ENCODE measurements at places on chromosomes 4 and X.

DNA sequence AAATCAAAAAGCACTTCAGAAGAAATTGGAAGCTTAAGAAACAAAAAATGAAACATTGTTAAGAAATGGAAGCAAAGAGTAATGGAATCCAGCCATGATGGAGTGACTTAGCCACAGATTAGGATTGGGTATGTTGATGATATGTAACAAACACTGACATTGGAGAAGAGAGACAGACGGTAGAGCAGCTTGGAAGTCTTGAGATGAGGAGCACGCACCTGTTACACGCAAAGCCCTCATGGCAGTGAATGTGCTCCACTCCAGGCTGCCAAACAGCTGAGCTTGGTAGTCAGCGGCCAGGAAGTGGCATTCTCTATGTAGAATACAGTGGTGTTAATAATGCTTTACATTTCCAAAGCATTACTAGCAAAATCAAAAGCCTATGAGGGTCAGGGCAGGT lies 56.9 kb upstream of the GPRIN3 start:
- no peak for DNase-seq

- no peak for DNase-seq
These were observed 251.7 kb downstream of the MAPK10 start for GRCh38 chr4:86108137-86108536.

DNA sequence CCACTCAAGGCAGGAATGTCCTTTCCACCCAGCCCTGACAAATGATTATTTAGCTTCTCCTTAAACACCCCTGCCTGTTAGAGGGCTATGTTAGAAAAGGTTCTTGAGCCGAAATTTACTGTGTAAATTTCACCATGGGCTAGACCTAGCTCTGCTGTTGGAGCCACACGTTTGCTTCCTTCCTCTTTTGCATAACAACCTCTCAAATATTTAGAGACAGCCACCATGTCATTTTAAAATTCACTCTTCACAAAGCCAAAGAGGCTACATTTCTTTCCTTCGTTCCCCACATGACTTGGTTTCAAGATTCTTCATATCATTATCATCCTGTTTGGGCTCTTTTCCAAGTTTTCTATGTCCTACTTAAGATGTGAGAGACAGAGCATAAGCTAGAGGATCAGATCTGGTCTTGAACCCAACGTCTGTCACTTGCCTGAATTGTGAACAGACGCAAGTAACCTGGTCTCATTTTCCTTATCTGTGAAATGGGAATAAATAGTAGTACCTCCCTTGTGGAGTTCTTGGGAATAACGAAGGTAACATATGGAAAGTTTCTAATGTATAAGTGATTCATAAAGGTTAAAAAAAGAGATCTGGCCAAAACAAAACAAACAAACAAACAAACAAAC lies 6.7 kb downstream of the DOCK11 start:
- no peak for DNase-seq

DNA sequence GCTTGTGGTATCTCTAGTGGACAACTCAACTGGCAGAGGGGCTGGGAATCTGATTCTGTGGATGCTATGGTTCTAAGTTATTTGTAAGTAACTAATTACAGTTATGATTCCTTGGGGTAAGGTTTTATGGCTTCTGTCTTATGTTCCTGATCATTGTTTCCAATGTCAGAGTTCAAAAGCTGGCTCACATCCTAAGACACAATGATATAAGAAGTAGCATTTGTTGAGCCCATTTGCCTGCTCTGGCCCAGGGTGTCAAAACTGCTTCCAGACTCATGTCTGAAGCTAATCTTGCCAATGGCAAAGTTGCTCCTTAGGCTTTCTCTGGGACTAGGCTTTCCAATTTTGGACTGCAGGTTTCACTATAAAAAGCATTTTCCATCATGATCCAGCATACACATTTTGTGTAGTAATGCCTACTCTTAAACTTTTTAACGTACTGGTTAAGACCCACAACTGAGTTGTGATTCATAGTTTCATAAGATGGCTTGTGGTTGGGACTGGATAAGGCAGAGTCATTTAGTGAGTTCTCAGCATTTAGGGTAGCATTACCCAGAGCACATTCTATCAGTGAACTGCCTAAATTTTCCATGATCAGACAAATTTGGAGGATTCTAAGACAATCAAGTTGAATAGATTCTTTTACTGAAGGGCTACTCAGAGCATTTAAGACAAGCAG lies 50.0 kb downstream of the CCNI start:
- no peak for DNase-seq

DNA sequence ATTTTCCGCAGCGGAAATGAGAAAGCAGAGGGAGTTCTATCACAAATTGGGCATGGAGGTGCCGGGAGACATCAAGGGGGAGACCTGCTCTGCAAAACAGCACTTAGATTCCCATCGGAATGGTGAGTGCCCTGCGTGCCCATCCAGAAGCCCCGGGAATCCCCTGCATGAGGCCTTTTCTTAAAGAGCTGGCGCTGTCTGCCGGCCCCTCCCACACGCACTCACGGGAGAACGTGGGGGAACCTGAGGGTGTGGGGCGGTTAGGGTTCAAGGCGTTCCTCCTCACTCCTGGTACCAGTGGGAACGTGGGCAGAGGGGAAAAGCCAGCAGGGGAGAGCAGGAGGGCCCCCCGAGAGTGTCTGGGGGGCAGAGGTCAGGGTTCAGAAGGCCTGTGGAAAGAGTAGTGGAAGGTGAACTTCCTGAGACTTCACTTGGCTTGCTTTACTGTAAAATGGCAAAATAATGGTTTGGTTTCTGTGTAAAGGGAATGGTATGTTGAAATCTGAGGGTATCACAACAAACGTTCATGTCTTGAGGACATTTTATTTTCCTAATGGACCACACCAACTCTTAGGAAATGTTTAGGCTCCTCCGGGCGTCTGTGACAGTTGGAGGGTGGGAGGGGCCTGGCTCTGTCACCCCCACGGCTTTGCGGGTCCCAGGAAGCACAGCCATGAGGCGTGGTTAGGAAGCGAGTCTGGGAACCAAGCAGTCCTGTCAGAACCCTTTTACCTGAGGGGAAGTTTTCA lies 38.0 kb downstream of the PCGF3 start:
- no peak for DNase-seq

GRCh38 chr4:122576261-122577188 lies 44.3 kb downstream of the IL21 start:
- no peak for DNase-seq

DNA sequence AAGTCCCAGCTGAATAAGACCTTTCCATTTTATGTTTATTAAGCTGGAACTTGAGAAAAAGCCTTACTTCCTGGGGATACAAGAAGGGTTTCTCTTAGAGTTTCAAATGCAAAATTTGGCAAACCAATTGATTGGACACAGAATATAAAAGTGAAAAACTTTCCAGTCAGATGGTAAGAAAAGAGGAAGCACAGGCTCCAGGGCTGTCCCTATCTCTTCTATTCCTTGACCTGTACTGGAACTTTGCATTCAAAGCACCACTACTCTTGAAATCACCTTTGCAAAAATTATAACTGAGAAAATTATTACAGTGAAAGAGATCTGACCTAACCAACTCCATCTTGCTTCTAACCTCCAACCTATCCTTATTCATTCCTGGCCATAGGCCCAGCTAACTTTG lies 11.7 kb downstream of the PROM1 start:
- no peak for DNase-seq

DNA sequence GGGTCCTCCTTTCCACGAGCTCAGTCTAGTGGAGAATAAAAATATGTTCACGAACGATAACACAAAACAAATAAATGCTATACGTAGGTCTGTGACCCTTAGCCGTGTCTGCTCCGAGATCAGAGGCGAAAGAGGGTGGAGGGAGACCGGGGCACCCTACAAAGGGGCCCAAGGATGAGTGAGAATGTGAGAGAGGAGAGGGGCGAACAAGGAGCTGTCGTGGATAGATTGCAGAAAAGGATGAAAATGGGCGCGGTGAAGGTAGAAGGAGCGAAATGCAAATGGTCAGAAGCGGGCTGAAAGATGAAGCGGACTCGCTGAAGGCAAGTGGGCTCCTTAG lies 6.2 kb upstream of the ZBTB33 start:
- no peak for DNase-seq

GRCh38 chr4:15755321-15756155 lies 22.6 kb upstream of the CD38 start:
- no peak for DNase-seq

DNA sequence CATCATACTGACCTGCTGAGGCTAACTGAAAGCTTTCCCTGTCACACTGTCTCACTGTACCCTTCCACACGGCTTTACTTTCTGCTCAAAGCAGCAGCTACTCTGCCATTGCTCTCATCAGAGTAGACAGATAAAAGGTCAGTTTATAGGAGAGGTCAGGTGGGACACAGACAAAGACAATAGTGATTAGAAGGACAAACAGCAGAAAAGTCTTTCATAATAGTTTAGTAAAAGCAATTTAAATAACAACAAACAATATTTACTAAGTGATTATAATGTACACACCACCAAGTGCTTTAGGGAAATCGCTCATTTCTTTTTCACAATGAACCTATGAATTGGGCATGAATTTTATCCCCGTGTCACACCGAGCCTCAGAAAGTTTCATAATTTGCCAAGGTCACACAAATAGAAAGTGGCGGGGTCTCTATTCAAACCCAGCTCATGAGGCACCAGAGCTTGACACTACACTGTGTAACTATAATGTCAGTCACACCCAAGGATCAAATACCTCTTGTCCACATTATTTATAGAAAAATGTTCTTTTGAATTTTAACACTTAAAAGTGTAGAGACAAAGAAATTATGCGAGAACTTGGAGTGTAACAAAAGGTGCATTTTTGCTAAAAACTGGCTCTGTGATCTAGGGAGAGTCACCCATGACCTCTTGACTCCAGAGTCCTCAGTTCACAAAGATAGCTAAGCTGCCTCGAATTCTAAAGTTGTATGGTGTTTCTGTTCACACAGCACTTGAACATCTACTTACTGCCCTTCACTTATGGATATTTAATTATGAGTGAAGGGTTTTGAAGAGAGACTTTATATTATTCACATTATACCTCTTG lies 24.5 kb upstream of the SORBS2 start:
- DNase-seq, result no peak

DNA sequence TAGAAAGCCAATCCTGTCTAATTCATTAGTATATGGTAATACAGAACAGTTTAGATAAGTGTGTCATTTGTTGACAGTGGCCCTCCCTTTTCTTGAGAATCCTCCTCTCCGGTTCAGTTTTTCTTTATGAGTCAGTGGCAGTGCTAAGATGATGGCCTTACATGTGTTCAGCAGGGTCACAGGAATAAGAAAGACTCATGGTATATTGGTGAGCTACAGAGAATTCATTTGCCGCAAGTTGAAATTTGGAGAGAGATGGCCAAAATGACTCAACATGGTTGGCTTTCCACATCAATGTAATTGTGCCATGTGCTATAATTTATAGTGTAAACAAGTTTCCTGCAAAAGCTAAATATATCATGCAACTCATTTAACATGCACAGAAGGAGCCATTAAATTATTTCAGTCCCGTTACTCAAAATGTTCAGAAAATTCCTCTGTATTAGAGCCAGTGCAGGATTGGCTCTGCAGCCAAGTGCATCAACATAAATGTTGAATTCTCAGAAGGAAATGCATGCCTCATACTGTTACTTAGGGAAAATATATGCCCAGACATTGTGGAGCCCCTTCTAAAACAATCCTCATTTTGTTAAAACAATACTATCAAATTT lies 374.3 kb downstream of the AFF2 start:
- DNase-seq, result no peak

- no peak for DNase-seq
These were observed 22.8 kb downstream of the NDST4 start for GRCh38 chr4:115090483-115091075.

- no peak for DNase-seq
These were observed 326.3 kb upstream of the ZCCHC13 start for GRCh38 chrX:73977542-73978169.

DNA sequence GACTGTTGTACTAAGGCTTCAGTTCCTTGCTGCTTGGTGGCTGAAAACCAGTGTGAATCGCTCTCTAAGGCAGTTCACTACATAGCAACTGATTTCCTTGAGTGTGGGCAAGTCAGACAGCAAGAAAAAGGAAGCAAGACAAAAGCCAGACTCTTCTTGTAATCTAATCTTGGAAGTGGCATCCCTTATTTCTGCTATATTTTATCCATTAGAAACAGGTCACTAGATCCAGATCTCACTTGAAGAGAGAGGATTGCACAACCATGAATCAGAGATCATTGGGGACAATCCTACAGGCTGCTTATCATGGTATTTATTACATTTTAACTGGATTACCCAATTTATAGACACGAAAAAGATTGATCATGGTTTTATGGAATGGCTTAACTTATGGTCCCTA lies 684.5 kb downstream of the GRID2 start:
- DNase-seq, result no peak

DNA sequence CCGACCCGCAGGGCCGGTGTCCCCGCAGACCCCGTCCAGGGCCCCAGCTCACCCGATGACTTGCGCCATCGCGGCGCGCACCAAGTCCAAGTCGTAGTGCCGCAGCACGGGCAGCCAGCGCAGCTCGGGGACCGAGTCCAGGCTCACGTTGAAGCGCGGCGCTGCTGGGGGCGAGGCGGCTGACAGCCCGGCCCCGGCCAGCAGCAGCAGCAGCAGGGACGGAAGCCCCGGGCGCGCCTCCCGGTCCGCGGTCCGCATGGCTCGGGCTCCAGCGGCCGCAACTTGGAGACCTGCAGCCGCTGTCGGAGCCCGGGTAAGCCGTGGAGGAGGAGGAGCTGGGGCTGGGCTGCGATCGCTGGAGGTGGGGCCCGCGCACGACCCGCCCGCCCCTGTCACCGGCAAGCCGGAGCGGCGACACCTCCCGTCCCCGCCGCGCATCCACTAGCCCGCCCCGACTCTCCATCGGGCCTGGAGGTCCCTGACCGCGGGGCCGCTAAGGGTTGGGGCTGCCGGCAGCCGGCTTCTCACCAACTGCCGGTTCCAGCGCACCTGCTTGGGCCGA lies at the start of gene NAAA:
Gene NAAA (minus strand): TSS at position 322 of the 562 bp plus-strand sequence. CDS start 64 bp downstream, at position 258.
- DNase-seq, result peak; percentile 77

DNA sequence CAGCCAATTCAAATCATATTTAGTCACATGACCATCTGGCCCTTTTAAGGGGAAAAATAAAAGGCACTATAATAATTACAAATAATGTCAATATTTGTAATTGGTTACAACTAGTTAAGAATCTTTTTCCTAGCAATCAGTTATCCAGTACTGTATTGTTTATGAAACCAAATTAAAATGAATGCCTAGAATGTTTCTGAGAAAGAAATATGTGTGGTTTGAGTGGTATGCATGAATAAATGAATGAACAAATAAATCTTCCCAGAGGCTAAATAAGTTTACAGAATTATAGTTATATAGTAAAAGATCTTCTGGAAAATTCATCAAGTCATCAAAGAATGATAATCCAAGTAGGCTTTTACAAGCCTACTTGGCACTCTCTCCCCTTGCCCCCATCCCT lies 55.8 kb upstream of the F8A3 start:
- no peak for DNase-seq

GRCh38 chr4:120355881-120356280 lies 289.2 kb upstream of the MAD2L1 start:
- DNase-seq, result no peak

DNA sequence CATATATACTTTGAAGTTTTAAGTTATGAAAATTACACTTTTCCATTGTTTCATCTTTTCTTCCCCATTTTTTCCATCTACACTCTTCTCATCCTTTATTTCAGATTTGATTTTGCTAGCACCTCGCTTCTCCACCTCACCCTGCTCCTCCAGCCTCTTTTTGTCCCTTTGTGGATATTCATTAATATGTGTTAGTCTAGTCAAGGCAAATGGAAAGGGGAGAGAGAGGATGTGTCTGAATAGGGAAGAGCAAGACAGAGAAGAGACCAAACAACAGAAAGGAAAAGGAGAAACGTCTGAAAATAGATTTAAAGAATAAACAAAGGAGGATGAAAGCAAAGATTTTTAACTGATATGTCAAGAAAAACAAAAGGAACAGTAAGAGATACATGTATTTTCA lies 24.1 kb downstream of the GPM6A start:
- DNase-seq, result no peak

GRCh38 chr4:110503270-110504083 lies 27.5 kb downstream of the ENPEP start:
- DNase-seq, result peak; percentile 70

All from right hindlimb (tissue), 1 donor.